ENCODE measurements at places on chromosomes 4 and X. TPM values are rescaled to one million over a fixed set of nuclear protein-coding genes. Genes with fewer than 3 reads are reported as not detected.

DNA sequence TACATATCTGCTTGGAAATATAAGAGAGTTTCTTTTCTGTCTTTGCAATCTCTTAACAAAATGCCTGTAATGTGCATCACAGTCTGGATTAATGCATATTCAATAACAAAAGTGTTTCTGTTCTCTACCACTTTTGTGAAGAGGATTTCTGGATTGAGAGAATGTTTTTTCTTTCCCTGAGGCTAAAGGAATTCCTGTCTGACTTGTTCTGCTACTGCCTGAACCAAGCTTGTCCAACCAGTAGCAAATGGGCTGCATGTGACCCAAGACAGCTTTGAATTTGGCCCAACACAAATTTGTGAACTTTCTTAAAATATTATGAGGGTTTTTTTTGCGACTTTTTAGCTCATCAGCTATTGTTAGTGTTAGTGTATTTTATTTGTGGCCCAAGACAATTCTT, 1133.9 kb downstream of the SH3BGRL start:
- peaks cover 3% of the 10 kb centered on the region for H3K27me3 ChIP-seq
- no peak overlapping the region for H3K4me3 ChIP-seq
- H3K27ac ChIP-seq: no peak overlapping the region
- no peak for DNase-seq
- no peaks in the 10 kb centered on the region for H3K4me1 ChIP-seq

GRCh38 chrX:12843668-12844279, 23.1 kb upstream of the TLR7 start:
- H3K27ac ChIP-seq: no peak overlapping the region
- no peaks in the 10 kb centered on the region for H3K36me3 ChIP-seq
- no peaks in the 10 kb centered on the region for H3K27me3 ChIP-seq
- H3K4me3 ChIP-seq: no peak overlapping the region

GRCh38 chr4:159273141-159273438, 170.2 kb downstream of the RAPGEF2 start:
- peak overlapping the region; percentile 14 for H3K27ac ChIP-seq
- H3K36me3 ChIP-seq: no peaks in the 10 kb centered on the region
- H3K4me3 ChIP-seq: no peak overlapping the region
- DNase-seq: no peak

GRCh38 chr4:80138551-80139538, 58.5 kb upstream of the PRDM8 start:
- no peak for DNase-seq
- no peak overlapping the region for H3K27ac ChIP-seq
- no peak overlapping the region for H3K4me3 ChIP-seq

DNA sequence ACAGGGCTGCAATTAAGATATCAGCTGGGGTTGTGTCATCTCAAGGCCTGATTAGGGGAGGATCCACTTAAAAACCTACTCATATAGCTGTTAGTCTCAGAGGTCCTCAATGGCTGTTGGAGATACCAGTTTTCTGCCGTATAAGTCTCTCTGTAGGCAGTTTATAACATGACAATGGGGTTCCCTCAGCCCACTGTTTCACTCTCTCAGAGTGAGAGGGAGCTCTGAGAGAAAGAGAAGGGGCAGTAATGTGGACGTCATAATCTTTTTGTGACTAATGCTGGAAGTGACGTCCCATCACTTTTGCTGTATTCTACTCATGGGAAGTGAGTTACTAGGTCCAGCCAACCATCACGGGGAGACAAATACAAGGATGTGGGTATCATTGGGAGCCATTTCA, 70.3 kb downstream of the STIM2 start:
- H3K36me3 ChIP-seq: no peaks in the 10 kb centered on the region
- no peak for DNase-seq
- no peak overlapping the region for H3K4me3 ChIP-seq
- no peak overlapping the region for H3K27ac ChIP-seq
- no peaks in the 10 kb centered on the region for H3K27me3 ChIP-seq

GRCh38 chr4:118158763-118159375, 124.6 kb downstream of the NDST3 start:
- no peaks in the 10 kb centered on the region for H3K4me1 ChIP-seq
- H3K27me3 ChIP-seq: no peaks in the 10 kb centered on the region
- no peak overlapping the region for H3K27ac ChIP-seq
- H3K4me3 ChIP-seq: no peak overlapping the region
- no peak for DNase-seq

PNMA6F gene
- total RNA-seq: not detected

PCDH10 gene
- total RNA-seq: 0.13 TPM

RAB33A gene
- not detected for total RNA-seq
